Central memory CD4-positive, alpha-beta T cell (primary cell): ENCODE measurements at places on chromosomes 6 and 20.

- no peak for DNase-seq
Observed at GRCh38 chr6:49326347-49326746, 136.7 kb downstream of the MMUT start.

- no peak for DNase-seq
Observed at GRCh38 chr6:34108176-34108575, 37.7 kb downstream of the GRM4 start.

- peak; percentile 1 for DNase-seq
Observed at GRCh38 chr6:12957321-12958051, 240.9 kb downstream of the PHACTR1 start.

- DNase-seq = no peak
Observed at GRCh38 chr6:14601490-14601889, 483.9 kb downstream of the CD83 start.

- DNase-seq = no peak
Observed at GRCh38 chr6:136549300-136550044, 750 bp downstream of the MAP7 start.

GRCh38 chr6:4297348-4297747 lies 162.0 kb upstream of the ECI2 start:
- DNase-seq = no peak

- DNase-seq = no peak
Observed at GRCh38 chr6:125546841-125547251, 202.6 kb upstream of the HEY2 start.

- no peak for DNase-seq
Observed at GRCh38 chr6:10991115-10991514, 53.0 kb downstream of the ELOVL2 start.

- DNase-seq = no peak
Observed at GRCh38 chr20:11791316-11791715, 126.4 kb upstream of the BTBD3 start.

DNA sequence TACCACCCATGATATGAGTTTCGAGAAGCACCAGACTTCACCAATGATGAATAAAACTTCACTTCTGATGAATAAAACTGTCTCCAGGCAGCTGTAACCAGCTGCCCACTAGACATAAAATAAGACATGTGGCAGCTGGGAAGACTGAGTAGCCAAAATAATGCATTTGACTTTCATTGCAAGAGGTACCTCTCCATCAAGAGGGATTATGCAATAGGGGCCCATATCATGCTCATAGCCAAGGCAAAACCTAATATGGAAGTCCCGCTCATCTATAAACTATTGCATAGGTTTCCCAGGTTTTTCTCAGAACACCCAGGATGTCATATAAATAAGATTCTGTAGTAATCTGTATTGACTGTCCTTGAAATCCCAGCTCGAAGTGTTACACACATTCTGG lies 155.5 kb downstream of the SIM1 start:
- no peak for DNase-seq

DNA sequence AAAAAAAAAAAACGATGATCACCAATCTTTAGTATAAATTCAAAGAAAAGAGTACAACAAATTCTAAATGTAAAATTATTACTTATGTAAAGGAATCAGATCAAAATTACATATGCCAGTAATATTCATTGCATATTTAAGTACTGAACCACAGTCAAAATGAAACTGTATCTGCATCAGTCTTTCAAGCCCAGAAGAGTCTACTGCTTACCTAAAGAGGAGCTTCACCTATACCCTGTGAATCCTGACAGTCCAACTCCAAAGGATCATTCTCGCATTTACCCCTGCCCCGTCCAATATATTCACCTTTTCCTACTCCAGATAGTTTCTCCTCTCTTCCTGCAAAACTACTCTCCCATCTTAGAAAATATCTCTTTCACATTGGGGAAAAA lies 9.2 kb downstream of the ATG5 start:
- DNase-seq = no peak

GRCh38 chr6:159098636-159099106 lies 53.9 kb upstream of the TAGAP start:
- peak; percentile 86 for DNase-seq

- no peak for DNase-seq
Observed at GRCh38 chr6:19655744-19656143, 181.4 kb upstream of the ID4 start.

DNA sequence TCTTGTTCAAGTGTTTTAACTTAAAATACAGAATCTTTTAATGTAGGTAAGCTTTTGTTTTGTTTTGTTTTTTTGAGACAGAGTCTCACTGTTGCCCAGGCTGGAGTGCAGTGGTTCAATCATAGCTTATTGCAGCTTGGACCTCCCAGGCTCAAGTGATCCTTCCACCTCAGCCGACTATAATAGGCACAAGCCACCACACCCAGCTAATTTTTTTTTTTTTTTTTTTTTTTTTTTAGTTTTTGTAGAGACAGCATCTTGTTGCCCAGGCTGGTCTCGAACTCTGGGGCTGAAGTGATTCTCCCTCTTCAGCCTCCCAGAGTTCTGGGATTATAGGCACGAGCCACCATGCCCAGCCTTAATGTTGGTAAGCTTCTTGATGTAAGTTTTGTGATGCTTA lies 3.3 kb downstream of the EFHC1 start:
- no peak for DNase-seq

GRCh38 chr20:17710379-17711266 lies 10.9 kb downstream of the BANF2 start:
- no peak for DNase-seq

DNA sequence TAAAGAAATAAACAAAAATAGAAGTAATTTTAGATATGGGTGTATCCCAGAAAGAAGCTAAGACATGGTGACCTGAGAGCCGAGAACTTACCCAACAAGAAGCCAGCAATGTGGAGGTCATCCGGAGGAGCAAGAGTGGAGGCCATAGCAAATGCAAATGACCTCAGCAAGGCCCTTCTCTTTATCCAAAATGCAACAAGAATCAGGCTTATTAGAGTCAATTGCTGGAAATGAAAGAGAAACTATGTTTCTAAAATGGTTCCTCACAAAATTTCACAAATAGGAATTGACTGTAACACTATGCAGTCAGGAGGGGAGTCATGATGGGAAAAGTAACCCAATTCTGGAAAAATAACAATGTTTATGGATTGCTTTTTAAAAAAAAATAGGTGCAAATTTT lies 90.4 kb downstream of the TNFAIP3 start:
- DNase-seq = no peak

- DNase-seq = no peak
Observed at GRCh38 chr6:39078695-39079094, 30.1 kb downstream of the GLP1R start.

DNA sequence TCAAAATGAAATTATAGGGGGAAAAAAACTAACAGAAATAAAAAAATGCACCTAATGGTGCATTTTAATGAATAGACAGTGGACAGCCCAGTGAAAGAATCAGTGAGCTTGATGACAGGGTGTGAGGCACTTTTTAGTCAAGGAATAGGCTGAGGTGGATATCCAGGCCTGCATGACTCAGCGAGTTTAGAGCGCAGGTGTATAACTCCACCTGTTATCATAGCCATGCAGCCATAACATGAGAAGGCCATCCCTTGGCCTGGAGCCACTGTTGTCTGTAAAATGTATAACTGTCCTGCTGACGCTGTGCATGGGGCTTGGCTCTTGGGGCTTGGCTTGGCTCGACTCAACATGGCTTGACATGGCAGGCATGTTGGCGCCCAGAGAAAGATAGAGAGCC lies 331.5 kb upstream of the NOX3 start:
- DNase-seq = no peak

DNA sequence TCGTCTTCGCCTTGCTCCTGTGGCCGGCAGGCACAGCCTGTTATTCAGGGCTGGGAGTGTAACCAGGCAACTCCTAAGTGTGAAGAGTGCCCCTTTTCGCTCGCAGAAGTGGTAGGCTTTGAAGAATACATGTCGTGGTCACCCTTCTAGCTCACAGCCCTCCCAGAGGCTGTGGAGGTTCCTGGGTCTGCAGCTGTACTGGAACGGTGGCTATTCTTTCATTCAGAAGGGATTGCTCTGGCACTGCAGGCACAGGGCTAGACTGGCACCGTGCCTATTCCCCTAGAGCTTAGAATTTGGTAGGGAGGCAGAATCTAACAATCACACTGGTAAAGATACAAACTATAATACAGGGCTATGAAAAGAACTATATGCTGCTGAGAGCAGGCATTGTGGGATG lies 1.1 kb upstream of the SRSF12 start:
- DNase-seq = no peak

DNA sequence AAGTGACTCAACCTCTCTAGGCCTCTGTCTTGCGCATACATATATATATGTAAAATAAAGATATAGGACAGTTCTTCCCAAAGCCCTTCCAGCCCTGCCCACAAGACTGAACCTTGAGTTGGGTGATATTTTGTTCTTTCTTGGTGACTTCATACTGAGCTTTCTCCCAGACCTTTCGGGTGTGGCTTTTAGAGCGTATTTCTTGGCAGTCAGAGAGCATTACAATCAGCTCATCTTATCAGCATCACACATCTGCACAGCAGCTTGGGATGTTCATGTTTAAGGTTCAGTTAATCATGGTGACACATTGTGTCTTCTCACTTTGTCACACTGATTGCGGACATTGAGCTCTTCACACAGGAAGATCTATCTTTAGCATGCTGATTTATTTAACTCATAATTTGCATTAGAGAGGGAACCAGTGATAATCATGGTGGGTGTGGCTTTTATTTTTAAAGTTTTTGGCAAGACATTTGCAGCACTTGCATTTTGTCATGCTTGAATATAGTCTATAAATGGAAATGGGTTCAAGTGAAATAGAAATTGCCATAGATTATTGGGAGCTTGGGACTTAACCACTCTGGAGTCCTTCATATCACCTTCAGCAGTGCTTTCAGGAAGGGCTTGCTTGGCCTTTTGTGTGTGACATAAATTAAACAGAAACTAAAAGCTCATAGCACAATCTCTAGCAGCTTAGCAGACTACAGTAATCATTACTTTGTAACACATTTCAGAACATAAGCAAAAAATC lies 8.3 kb downstream of the KIF3B start:
- DNase-seq = peak; percentile 23

DNA sequence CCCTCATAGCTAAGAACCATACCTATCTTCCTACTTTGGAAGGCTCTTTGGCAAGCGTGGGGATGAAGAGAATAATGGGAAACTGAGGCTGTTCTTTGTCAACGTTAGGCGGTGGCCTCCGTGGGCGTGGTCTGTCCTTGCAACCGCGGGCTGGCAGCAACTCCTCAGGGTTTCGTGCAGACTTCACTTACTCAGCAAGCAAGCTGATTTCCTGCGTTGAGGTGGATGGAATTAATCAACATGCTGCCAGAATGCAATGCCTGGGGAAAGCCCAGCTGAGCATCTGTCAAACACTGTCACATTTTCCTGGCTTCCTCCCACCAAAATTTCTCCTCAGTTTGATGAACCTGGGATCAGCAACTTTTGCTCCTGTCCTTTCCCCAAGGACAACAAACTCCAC lies 9.2 kb upstream of the IL17F start:
- DNase-seq = no peak

- no peak for DNase-seq
Observed at GRCh38 chr20:32918751-32919150, 60.0 kb downstream of the EFCAB8 start.

DNA sequence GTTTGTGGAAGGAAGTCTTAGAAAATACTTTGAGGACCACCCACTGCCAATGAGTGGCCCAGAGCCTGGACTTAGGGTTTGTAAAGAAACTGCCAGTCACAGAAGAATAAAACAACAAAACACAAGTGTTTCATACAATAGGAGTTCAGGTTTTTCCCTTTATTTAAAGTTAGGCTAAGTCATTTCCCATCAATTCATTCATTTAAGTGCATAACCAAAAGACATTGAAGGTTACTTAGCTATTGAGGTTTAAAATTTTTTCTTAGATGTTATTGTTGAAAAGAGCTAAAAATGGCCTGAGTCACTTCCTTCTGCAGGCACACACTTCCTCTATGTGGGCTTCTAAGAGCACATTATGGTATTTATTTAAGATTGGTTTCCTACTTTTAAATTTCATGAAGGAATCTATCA lies 54.2 kb downstream of the ARMC2 start:
- no peak for DNase-seq

DNA sequence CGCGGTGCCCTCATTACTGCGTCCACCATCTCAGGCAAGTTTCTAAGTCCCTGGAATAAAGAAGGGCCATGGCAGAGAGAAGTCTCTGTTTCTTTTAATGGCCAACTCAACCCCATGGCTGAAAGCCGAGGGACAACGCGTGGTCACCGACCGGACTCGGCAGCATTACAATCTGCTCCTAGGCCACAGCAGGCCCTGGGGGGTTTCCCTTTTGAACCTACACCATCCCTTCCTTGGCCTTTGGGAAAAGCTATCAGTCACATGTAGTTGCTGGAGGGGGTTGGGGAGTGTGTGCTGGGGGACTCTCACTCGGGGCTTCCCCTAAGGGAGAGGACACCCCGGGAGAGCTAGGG lies 11.1 kb upstream of the FAM83C start:
- no peak for DNase-seq

DNA sequence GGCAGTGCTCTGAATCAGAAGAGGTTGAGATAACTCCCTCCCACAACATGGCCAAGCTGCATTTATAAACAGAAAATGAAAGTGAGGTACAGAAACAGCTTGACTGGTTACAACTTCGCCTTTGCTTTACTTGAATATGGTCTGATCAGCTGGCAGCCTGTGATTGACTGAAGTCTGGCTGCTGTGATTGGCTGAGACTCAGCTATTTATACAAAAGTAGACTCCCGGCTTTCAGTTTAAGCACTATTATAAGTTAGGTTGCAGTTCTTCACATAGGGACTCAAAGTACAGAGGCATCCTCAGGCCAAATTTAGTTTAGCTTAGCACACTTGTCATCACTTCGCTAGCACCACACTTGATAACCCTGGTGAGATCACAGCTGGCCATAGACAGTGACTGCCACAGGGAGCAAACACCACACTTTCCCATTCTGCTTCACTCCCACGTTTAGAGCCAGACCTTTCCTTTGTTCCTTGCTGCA lies 362.6 kb downstream of the EPM2A start:
- DNase-seq = peak; percentile 42

DNA sequence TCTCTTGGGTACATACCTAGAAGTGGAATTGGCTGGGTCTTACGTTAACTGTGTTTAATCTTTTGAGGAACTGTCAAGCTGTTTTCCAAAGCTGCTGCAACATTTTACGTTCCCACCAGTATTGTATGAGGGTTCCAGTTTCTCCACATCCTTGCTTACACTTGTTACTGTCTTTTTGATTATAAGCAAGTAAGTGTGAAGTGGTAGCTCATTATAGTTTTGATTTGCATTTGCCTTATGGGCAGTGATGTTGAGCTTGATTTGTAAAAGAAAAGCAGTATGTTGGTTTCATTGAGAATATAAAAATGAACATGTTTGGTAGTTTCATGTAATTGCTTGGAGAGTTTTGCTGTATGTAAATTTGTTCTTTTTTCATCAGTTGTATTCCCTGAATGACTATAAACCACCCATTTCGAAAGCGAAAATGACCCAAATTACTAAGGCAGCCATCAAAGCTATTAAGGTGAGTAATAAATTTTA lies 40.4 kb downstream of the SCAF8 start:
- DNase-seq = no peak

- DNase-seq = no peak
Observed at GRCh38 chr6:121497970-121498375, 62.5 kb downstream of the GJA1 start.

GRCh38 chr20:7967199-7967844 lies 27.1 kb upstream of the HAO1 start:
- no peak for DNase-seq

GRCh38 chr20:43389839-43390626 lies 67.7 kb upstream of the SRSF6 start:
- DNase-seq = no peak

- DNase-seq = no peak
Observed at GRCh38 chr6:110653381-110653780, 161.9 kb downstream of the CDK19 start.
